ENCODE measurements at places on chromosomes 7 and 10.

- peak; percentile 2 for DNase-seq
Observed at GRCh38 chr7:119175911-119176627, 951.6 kb downstream of the ANKRD7 start.

DNA sequence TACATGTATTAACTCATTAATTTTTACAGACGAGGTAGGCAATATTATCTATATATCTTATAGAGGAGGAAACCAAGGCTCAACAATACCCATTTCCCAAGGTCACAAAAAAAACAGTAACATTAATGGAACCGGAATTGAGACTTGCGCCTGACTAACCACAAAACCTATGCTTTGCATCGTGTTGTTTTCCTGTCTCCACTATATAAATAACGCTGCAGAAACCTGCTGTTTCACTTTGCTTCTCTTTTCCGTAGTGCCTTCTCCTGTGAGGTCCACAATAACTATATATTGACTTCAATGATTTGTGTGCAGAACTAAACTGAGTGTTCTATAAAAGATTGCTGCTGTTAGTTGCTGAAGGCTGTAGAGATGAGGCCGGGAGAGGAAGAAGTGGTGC, 97.7 kb upstream of the RPA3 start:
- DNase-seq: peak; percentile 46

DNA sequence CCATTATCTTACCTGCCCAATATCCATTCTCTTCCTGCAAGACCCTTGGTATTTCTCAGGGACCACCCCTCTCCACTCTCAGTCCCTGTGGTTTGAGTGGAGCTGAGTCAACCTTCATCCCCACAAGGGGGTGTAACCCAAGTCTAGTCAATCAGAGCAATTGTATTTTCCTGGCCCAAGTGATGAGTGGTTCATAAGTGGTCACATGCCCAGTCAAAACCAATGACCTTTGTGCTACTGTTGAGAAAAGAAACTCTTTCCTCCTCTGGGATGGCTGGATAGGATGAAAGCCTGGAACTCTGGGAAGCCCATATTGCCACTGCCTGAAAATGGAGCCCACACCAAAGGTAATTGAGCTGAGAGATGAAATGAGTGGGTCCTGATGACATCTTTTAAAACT, 93.6 kb downstream of the SNX10 start:
- no peak for DNase-seq

DNA sequence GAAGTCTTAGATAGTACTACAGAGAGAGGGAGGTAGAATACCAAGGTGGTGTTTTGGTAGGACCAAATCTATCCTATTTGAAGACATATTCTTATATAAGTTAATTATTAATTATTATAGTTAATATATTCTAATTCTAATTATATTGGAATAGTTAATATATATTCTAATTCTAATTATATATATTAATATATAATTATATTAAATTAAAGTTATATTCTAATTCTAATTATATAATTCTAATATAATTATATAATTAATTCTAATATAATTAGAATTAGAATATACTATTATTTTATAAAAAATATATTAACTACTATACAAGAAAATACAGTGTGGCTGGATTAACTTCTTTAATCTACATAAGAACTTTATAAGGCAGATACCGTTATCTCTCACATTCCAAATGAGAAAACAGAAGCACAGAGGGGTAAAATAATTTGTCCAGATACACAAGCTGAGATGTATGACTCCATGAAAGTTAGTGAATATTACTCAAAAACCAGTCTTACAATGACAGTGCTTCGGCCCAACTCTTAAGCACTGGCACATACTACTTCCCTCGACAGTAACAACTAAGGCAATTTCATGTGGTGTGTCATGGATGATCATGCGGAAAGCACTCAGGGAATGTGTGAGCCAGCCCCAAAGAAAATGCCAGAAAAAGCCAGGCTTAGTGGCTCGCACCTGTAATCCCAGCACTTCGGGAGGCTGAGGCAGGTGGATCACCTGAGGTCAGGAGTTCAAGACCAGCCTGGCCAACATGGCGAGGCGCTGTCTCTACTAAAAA, 42.6 kb downstream of the TYW1B start:
- no peak for DNase-seq

- DNase-seq: no peak
Observed at GRCh38 chr7:18496341-18496700, 772 bp downstream of the HDAC9 start.

DNA sequence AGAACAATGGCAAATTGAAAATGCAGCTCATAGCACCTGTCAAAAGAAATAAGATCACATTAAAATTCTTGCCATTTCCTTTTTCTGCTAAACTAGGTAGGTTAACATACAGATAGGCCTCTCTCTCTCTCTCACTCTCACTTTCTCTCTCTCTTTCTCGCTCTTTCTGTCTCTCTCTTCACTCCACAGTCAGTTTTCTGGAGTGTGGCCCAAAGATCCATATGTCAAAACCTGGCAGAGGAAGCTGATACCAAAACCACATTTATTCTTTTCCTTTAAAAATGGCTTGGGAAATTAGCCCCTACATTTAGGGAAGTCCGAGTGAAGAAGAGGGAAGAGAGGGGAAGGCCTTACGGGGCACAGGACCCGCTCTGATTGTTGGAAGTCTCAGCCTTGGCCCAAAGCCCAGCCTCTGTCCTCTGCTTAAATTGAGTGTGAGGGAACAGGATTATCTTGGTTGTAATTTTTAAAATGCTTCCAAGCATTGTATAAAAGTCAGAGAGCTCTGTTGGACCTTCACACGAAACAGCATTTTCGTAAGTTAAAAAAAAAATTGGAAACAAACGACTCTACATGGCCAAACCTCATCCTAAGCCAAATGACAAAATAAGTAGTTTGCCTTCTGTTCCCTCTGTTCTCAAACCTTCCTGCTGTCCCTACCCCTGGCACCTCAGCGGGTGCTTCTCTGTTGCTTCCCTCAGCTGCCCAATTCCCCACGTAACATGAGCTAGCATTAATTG, 83.2 kb downstream of the FRMD4A start:
- no peak for DNase-seq

- DNase-seq: no peak
Observed at GRCh38 chr10:71099731-71100361, 112.5 kb upstream of the UNC5B start.

GRCh38 chr10:42864575-42864974, 82.0 kb downstream of the BMS1 start:
- no peak for DNase-seq

DNA sequence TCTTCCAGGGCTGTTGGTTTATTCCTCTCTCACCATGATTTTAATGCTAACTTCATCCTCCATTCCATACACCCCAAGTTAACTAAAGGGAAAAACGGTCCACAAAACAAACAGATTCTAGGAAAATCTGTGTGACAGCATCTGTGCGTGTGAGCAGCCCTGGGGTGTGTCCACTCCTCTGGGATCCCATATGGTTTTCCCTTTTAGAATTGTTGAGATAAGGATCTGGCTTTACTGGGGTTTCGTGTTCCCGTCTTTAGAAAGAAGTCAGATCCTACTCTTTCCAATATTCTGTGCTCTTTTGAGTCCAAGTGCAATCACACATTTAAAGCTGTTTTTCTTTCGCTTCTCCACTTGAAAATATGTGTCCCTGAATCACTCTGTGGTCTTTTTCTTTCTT, 257.1 kb downstream of the KLF6 start:
- no peak for DNase-seq

- no peak for DNase-seq
Observed at GRCh38 chr7:17123020-17123419, 175.4 kb upstream of the AHR start.

GRCh38 chr7:2955269-2955668, 88.4 kb downstream of the CARD11 start:
- no peak for DNase-seq

GRCh38 chr10:57624856-57625592, 642.7 kb downstream of the IPMK start:
- DNase-seq: no peak

GRCh38 chr10:43322769-43323168, 48.7 kb upstream of the FXYD4 start:
- peak; percentile 89 for DNase-seq

GRCh38 chr10:22837771-22838170, 90.1 kb upstream of the ARMC3 start:
- no peak for DNase-seq

- no peak for DNase-seq
Observed at GRCh38 chr10:28254290-28254985, 48.4 kb downstream of the MPP7 start.

DNA sequence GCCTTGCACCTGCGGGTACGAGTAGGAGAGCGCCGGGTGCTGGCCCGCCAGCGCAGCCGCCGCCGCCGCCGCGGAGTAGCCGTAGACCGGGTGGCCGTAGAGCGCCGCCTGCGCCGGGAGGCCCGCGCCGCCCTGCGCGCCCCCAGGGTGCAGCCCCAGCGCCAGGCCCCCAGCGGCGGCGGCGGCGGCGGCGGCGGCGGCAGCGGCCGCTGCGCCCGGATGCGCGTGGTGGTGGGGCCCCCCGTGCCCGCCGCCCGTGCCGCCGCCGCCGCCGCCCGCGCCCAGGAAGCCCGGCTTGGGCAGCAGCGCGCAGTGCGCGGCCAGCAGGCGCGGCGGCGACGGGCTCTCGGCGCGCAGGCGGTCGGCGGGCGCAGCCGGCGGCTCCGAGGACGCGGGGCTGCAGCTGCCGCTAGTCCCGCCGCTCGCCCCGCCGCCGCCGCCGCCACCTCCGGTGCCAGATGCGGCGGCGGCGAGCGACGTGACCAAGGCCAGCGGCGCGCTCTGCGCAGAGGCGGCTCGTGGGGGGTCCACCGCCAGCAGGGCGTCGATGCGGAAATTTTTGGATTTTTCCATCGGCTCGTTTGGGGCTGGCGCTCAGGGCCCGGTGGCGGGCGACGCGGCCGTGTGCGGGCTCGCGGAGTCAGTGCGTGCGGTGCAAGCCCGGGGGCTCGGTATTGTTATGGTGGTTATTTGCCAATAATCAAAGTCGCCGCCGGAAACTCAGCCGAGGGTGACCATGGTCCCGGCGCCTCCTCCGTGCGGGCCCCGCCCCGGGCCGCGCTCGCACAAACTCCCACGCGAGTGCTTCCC, 480 bp downstream of the MNX1 start:
- DNase-seq: no peak
